ENCODE measurements at places on chromosomes 13 and 19. TPM values are rescaled to one million over a fixed set of nuclear protein-coding genes. Genes with fewer than 3 reads are reported as not detected.

The CYP4F3 gene
- not detected for total RNA-seq

The C19orf67 gene
- total RNA-seq: not detected

The PRODH2 gene
- not detected for total RNA-seq

The SOX1 gene
- not detected for total RNA-seq

The ZNF14 gene
- total RNA-seq: 21.1 TPM

The ZNF221 gene
- 5.9 TPM for total RNA-seq

The ZNF541 gene
- total RNA-seq: 0.56 TPM

The DHDH gene
- total RNA-seq: not detected

The CRX gene
- total RNA-seq: not detected

The ZNF667 gene
- total RNA-seq: 10.4 TPM

The KLK12 gene
- not detected for total RNA-seq

The PEG3 gene
- total RNA-seq: 9.8 TPM

The SIGLEC5 gene
- not detected for total RNA-seq

The LSR gene
- 80.0 TPM for total RNA-seq

The SLC7A9 gene
- 2.1 TPM for total RNA-seq

The IZUMO2 gene
- not detected for total RNA-seq

The HRC gene
- 1.1 TPM for total RNA-seq

The KDELR1 gene
- total RNA-seq: 159 TPM

The SUCLA2 gene
- total RNA-seq: 59.8 TPM

The NTN5 gene
- total RNA-seq: 0.78 TPM

The ENOX1 gene
- total RNA-seq: 0.22 TPM

The TJP3 gene
- 43.7 TPM for total RNA-seq

The PLIN5 gene
- total RNA-seq: 12.1 TPM

The ATP4B gene
- total RNA-seq: not detected

The RFPL4A gene
- total RNA-seq: not detected

The PRMT1 gene
- total RNA-seq: 117 TPM

The OR7D2 gene
- total RNA-seq: not detected

The ASPDH gene
- total RNA-seq: not detected

The KLF1 gene
- not detected for total RNA-seq

Data from thyroid gland (tissue), 4 donors.